ENCODE measurements at places on chromosomes 16 and 17.

GRCh38 chr16:79328402-79329165 is 272.0 kb downstream of the MAF start:
- no peak for DNase-seq

DNA sequence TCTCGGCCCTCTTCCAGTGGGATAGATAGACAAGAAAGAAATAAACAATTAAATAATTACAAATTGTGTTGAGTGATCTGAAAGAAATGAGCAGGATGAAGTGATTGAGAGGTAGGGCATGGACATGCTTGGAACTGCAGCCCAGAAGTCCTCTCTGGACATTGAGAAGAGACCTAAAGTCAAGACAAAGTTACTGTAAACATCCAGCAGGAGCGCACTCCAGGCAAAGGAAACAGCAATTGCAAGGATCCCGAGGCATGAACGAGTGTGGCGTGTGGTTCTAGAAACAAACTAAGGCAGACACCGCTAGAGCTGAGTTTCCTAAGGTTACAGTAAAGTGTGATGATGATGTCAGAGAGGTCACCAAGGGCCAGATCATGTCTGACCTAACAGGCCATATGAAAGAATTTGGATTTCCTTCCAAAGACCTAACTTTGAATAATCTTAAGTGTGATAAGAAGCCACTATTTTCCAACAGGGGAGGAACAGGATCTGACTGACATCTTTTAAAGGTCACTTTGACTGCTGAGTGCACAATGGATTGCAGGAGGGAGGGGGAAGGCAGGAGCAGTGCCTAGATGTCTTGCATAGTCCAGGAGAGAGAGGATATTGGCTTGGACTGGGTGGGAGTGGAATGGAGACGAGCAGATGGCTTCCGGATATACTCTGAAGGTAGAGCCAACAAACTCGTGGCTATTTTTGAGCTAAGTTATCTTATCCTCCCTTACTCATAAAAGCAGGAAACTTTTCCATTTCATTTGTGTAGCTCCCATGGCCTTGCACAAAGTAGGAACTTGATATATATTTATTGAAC is 19.0 kb downstream of the ABCC12 start:
- no peak for DNase-seq

- peak; percentile 100 for DNase-seq
Measured at GRCh38 chr17:59829217-59830006, 63.3 kb downstream of the TUBD1 start.

DNA sequence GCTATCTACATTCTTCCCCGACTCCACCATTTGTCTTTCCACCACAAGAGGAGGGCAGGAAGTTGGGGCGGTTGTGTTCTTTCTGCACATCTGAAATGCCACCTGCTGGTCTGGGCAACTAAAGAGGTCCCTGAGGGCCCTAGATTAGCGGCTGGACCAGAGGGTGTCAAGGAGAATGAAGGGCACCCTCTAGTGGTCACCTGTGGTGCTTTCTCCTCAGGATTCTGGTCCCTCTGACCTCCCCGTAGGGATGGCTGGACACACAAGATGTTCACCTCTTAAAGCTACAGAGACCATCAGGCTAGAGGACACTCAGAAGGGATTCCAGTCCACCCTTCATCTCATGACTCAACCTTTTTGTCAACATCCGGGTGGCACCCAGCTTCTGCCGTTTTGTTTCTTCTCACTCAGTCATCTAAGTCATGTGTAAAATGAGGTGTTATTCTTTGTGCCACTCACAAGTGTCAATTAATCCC is 2.9 kb upstream of the SCIMP start:
- DNase-seq = no peak

- DNase-seq = no peak
Measured at GRCh38 chr17:33140413-33141099, 148.9 kb downstream of the SPACA3 start.

DNA sequence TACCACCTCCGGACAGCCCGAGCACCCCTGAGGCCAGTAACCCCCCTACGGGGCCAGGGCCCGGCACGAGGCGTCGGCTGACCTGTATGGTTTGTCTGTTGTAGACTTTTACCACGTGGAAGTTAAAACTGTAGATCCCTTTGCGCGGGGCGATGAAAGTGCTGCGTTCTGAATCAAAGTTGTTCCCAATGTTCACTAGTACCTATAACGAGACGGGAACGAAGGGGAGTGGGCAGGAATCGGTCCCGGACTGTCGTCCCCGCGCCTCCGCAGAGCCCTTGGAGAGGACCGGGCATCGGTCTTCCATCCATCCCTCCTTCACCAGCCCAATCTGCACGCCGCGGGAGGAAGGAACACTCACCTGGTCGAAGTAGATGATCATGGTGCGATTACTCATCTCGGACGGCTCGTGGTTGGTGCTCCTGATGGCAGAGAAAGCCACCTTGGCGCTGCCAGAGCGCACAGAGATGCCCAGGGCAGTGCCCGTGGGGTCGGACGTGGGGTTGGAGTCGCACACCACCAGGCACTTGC is 732 bp downstream of the CBLN1 start:
- no peak for DNase-seq

GRCh38 chr16:54878301-54878700 is 52.4 kb upstream of the IRX5 start:
- no peak for DNase-seq

DNA sequence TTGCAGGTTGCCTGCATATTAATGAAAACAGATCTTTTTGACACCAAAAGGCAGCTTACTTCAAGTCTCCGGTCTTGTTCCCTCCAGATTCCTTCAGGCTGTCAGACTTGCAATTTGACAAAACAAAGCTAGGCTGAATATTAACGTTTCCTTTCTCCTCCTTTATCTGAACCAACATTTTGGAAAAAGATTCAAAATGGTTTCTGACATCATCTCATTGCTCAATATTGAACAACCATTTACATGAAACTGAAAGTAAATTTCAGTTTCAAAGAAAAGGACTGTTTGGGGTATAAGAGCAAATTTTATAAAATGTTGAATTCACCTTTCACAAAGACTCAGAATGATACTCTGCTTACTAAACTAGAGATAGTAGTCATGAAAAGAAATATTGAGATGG is 521.8 kb downstream of the KCNJ2 start:
- DNase-seq = no peak

DNA sequence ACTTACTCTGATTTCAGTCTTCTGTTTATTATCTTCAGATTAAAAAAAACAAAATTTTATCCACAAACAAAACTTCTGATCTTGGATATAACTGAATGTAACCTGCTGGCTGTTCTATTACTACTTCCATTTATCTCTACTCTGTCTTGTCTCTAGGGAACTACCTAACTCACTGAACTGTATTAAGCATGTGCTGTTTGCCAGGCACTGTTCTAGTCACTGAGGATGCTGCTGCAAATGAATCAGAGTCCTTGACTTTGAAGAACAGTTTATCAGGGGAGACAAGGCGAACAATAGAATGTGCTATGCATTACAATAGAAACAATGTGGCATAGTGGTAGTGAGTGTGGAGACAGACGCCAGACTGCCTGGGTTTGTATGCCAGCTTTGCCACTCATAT is 2.3 kb upstream of the ANKRD40 start:
- DNase-seq = no peak

DNA sequence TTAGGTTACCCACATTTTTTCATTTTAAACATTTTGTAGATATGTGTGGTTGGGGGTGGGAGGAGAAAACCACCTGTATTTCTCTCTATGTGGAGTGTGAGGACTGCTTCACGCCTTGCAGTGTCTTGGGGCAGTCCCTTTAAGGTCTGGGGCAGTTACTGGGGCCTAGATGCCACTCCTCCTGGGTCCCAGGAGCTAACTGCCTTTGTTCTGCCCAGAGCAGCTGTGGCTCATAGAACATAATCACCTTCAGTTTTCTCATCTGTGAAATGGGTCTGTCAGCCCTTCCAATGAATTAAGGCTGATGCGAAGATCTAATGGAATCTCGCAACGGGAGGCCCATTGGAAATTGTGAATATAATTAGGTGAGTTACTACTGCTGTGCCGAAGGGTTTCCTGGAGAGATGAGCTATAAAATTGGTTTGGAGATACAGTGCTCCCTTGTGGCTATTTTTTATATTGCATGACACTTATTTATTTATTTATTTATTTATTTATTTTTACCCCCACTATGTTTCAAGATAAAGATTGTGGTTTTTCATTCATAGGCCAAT is 22.9 kb downstream of the DHRS7C start:
- DNase-seq = peak; percentile 67

DNA sequence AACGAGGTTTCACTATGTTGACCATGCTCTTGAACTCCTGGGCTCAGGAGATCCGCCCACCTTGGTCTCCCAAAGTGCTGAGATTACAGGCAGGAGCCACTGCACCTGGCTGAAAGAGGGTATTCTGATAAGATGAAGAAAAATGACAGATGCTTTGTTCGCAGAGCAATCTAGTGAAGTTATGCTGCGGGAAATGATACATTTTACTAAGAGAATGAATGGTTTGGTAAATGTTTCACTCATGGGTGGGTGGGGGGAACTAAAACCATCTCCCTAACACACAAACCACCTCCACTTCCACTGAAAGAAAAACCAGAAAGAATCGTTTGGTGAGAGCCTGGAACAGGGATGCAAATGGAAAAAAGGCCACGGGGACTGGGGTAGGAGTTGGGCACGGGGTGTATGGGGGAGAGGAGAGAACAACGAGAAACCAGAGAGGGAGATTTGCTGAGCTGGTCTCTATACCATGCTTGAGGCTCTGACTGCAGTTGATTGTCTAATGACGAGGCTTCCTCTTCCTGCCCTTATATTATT is 19.0 kb upstream of the XYLT2 start:
- no peak for DNase-seq

GRCh38 chr17:50808413-50808812 is 27.0 kb upstream of the WFIKKN2 start:
- DNase-seq = no peak

GRCh38 chr17:80930335-80931279 is 61.0 kb upstream of the CHMP6 start:
- DNase-seq = no peak

DNA sequence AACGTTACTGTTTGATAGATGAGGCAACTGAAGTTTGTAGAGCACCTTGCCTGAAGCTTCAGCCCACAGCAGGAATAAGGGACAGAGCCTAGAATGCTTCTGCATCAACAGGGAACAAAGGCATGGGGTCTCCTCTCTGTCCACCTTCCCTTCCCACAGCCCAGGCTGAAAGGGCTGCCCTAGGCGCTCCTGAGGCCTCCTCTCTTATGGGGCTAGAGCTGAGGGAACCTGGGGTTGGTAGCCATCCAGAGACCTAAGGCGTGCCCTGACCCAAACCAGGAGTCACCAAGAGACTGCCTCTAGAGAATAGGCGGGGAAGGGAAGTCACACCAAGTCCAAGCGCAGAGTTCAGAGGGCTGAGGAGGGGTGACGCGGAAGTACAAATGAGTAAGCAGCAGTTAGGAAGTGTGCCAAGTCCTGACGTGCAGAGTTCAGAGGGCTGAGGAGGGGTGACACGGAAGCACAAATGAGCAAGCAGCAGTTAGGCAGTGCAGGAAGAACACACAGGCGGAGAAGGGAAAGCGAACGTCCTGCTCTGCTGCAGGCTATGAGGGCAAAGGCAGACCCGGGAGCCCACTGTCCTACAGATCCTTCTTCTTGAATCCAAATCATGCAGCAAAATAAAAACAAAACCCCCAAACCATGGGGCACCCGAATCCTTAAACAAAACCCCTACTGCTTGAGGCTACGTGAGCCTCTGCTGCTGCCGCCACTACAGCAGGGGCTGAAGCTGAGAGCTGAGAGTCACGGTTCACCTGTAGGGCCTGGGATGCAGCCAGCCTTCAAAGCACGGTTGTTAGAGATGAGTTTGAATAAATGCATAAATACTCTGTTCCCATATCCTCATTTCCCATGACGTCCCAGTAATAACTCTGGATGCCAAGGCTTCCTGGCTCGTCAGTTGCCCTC is 2.7 kb upstream of the SPG7 start:
- DNase-seq = peak; percentile 92

- DNase-seq = no peak
Measured at GRCh38 chr17:9179602-9180001, 158.3 kb downstream of the NTN1 start.

- no peak for DNase-seq
Measured at GRCh38 chr16:75443298-75443697, 10.0 kb upstream of the CFDP1 start.

GRCh38 chr17:55286681-55287589 is 22.2 kb downstream of the HLF start:
- peak; percentile 93 for DNase-seq

DNA sequence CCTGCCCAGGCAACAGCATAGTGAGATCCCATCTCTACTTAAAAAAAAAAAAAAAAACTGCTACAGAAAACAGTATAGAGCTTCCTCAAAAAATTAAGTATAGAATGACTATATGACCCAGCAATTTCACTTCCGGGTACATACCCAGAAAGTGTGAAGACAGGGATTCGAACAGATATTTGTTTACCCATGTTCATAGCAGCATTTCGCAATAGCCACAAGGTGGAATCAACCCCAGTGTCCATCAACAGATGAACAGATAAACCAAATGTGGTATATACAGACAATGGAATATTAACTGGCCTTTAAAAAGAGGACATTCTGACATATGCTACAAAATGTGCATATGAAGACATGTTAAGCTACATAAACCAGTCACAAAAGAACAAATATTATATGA is 95.5 kb downstream of the CHD9NB start:
- no peak for DNase-seq

GRCh38 chr16:19991614-19992013 is 82.1 kb downstream of the GPR139 start:
- DNase-seq = no peak

DNA sequence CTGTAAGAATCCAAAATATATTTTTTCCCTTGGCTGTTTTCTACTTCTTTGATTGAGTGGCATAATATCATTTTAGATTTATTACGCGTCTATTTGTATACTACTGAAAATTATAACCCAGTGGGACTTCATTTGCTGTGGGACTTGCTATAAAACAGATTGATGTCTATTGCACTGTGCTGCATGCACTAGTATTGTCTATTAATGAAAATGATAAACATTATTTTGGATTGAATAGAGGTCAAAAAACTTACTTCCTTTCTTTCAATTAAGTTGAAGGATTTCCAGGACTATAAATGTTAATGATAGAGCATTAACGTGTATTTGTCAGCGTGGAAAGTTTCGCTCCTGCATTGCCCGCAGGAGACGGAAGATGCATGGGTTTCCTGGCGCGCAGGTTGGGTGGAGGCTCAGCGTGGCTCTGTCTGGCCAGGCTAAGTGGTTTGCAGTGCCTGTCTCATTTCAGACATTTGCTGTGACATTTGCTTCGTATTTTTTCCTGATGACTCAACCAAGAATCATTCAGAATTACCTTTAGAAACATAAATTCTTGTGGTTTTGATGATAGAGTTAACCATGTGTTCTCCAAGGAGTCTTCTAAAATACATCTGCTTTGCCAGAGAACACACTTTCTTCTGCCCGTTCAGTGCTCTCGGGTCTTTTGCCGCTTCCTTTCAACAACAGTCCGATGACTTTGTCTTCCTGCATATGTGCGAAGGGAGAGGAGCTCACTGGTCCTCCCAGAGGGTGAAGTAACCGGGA is 216.7 kb downstream of the RPTOR start:
- peak; percentile 80 for DNase-seq

GRCh38 chr16:70685061-70685937 is 554 bp downstream of the MTSS2 start:
- DNase-seq = no peak

DNA sequence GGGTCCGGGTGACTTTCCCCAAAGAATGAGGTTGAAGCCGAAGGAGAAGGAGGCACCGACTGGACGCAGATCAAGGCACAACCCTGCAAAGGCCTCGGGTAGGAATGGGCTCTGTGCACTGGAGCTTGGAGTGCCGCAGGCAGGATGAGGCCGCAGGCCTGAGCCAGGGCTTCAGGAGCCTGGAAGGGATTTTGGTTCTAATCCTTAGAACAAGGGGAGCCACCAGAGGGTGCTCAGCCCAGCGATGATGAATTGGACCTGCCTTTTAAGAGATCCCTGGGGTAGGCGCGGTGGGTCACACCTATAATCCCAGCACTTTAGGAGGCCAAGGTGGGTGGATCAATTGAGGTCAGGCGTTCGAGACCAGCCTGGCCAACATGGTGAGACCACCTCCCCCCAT is 8.1 kb downstream of the CIBAR2 start:
- DNase-seq = no peak

Data from kidney glomerular epithelial cell (primary cell).